ENCODE measurements at places on chromosomes 7 and 10. TPM values are rescaled to one million over a fixed set of nuclear protein-coding genes. Genes with fewer than 3 reads are reported as not detected.

DNA sequence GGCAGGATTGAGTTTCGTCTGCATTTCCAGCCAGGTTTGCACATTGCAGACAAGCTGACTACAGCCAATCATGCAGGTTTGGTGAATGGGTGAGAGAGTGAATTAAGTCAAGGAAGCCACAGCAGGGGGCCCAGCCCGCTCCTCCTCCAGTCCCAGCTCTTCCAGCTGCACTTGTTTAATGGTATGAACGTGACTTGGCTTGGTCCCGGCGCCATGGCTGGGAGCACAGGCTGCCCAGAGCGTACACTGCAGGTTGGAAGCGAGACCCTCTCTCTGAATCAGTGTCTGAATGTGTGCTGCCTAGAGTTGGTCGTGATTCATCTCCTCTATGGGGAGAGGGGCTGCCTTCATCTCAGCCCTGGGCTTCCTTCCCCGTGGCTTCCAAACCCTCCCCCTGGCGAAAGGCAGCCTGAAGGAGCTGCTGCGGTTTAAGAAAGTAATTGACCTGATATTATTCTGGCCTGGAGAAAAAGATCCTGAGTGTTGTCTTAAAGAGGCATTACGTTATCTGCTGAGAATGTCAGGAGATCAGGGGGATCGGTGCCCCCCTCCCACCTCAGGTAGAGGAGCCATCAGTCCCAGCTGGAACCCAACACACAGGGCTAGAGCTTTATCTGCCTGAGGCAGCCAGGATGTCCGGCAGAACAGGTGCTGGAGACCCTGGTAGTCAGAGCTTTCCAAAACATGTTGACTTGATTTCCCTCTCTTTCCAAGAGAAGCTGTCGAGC lies 132.1 kb downstream of the COL26A1 start:
- no peak for DNase-seq

- DNase-seq: no peak
Measured at GRCh38 chr10:36211856-36212255, 569.8 kb upstream of the FZD8 start.

DNA sequence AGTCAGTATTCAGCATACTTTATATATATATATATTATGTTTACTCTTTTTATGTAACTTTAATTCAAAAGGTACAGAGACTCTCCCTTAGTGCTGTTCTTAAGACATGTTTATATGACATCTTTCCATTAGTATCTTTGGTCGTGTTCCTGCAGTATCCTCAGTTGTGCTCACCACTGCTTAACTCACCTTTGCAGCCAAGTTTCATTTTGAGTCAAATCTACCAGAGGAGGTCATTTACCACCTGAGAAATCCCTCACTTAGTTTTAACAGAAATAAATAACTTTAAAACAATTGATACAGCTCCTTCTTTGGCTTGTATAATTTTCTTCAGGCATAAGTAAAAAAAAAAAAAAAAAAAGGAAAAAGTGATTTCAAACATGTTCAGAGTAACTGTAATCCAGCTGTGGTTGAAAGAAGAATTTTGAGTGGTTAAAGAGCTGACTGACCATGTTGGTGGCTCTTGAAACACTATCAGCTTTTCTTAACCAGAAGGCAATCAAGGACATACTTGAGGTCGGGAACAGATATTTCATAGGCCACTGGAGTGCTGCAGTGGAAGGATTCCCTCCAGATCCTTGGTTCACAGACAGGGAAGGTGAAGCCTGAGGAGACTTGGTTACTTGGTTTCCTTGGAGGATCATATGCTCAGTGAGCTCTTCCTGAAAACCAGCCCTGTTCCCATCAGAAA lies 116.8 kb downstream of the AUTS2 start:
- DNase-seq: no peak

Gene GBX1
- 0.22 TPM for polyA plus RNA-seq
